Activated naive CD4-positive, alpha-beta T cell (primary cell): ENCODE measurements at places on chromosomes 1 and 21.

GRCh38 chr1:185360714-185361113, 43.7 kb upstream of the IVNS1ABP start:
- no peak for DNase-seq

DNA sequence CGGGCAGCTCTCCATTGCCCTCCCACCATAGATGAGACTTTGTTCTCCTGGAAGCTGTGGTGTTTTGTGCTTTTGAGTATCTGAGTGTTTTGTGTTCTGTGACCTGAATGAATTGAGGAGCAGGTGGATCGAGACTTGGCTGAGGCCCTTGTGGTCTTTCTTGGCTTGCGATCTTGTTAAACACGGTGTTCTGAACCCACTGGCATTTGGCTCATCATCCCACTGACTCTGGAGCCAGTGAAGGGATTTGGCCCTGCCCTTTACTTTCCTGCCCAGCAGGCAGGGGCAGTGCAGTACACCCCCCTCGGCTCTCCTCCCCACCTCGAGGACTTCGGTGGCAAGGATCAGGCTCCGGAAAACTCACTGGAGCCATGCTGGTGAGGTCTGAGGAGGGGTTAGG, 30.6 kb downstream of the PKNOX1 start:
- no peak for DNase-seq

GRCh38 chr1:240652549-240652948, 40.6 kb upstream of the GREM2 start:
- no peak for DNase-seq

GRCh38 chr1:204224655-204225054, 10.9 kb upstream of the GOLT1A start:
- DNase-seq, result no peak

- no peak for DNase-seq
Measured at GRCh38 chr1:10663678-10664035, 132.8 kb downstream of the CASZ1 start.

GRCh38 chr1:38046884-38047602, 450 bp upstream of the POU3F1 start:
- DNase-seq, result peak; percentile 43

- DNase-seq, result no peak
Measured at GRCh38 chr1:175354080-175354479, 161.5 kb upstream of the KIAA0040 start.

DNA sequence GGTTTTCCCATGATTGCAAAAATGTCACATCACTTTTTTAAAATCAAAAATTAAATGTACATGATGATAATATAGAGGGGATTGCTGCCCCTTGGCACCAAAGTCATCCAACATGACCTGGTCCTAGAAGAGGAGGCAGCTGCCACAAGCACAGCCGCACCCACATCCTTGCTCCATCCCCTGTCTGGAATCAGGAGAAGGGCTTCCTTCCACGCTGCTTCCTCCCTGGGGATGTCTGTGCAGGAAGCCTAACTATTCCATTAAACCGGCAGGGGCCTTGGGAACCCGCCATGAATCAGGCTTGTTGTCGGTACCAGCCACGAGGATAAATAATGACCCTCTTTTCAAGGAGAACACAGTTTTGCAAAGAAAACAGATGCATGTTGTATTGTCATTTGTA, 68.7 kb upstream of the AJAP1 start:
- DNase-seq, result no peak

- no peak for DNase-seq
Measured at GRCh38 chr1:234997896-234998741, 130.5 kb downstream of the TOMM20 start.

- no peak for DNase-seq
Measured at GRCh38 chr1:197081117-197081753, 14.2 kb upstream of the F13B start.

- no peak for DNase-seq
Measured at GRCh38 chr1:59032228-59032627, 248.4 kb upstream of the JUN start.

DNA sequence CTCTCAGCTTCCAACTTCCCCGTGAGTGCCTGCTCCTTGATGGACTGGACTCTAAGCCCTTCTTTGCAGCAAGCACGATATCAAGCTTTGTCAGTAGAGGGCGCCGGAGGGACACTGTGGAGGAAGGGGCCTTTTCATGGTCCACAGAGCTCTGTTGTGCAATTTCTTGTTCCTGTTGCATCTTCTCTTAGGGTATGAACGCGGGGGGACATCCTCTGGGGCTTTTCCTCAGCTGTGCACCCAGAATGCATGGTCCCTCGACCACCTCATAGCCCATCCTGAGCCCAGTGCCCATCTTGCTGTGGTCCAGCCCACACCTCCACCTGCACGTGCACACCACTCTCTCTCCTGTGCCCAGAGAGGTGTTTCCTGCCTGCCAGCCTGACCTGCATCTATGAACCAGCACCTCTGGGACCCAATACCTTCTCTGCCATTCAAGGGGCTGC, 556.8 kb downstream of the PTPRU start:
- peak; percentile 4 for DNase-seq

DNA sequence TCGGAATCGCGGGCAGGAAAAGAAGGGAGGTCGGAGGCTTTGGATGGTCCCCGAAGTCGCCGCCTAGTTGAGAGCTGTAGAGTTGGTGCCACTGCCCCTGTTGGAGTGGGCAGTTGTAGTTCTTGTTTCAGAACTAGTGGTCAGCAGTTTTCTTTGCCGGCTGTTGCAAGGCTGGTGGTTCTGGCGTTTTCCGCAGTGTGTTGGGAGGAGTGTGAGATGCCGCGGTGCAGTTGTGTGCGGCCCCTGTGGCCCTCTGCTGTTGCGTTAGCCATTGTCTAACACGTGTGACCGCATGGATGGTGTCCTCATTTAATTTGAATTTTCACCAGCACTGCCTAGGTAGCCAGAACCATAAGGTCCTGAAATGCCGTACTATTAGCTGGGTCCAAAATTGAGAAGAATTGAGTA, 1.4 kb downstream of the ARF1 start:
- DNase-seq, result no peak

GRCh38 chr1:85611856-85612255, 31.3 kb downstream of the CCN1 start:
- DNase-seq, result no peak
